ENCODE measurements at places on chromosomes 1 and 21. TPM values are rescaled to one million over a fixed set of nuclear protein-coding genes. Genes with fewer than 3 reads are reported as not detected.

The ZNF648 gene
- total RNA-seq, result not detected

The HPDL gene
- 3.6 TPM for total RNA-seq

The PIAS3 gene
- 26.4 TPM for total RNA-seq

The CA6 gene
- total RNA-seq, result not detected

The AUNIP gene
- 6.2 TPM for total RNA-seq

The CADM3 gene
- total RNA-seq, result 0.14 TPM

The PERM1 gene
- 0.08 TPM for total RNA-seq

The ERICH3 gene
- total RNA-seq, result not detected

The ZNF683 gene
- not detected for total RNA-seq
